ENCODE measurements at places on chromosomes 1 and 21.

- DNase-seq, result no peak
Observed at GRCh38 chr1:56285554-56286402, 293.6 kb downstream of the PLPP3 start.

DNA sequence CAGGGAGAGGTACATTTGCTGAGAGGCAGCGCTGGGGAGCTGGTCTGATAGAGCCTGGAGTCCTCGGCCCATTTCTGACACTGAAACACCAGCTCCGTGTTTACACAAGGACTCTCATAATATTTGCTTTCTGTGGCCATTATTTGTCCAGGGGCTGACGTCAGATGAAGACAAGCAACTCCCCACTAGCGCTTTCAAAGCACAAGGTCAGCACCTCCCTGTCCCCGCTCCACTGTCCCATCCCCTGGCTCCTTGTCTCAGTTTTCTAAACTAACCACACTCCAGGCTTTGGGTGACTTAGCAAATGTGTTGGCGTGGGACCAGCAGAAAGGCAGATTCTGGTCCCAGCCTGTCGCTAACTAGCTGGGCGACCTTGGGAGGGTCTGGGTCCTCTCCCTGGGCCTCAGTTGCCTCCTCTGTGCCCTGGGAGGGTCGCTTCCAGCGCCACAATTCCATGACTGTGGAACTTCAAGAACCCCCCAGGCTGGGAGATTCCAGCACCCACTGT is 37.4 kb upstream of the ZBTB40 start:
- DNase-seq, result peak; percentile 56

GRCh38 chr1:110111081-110111480 is 1.2 kb upstream of the UBL4B start:
- DNase-seq, result no peak

- DNase-seq, result no peak
Observed at GRCh38 chr1:34060901-34061415, 104.1 kb downstream of the CSMD2 start.

DNA sequence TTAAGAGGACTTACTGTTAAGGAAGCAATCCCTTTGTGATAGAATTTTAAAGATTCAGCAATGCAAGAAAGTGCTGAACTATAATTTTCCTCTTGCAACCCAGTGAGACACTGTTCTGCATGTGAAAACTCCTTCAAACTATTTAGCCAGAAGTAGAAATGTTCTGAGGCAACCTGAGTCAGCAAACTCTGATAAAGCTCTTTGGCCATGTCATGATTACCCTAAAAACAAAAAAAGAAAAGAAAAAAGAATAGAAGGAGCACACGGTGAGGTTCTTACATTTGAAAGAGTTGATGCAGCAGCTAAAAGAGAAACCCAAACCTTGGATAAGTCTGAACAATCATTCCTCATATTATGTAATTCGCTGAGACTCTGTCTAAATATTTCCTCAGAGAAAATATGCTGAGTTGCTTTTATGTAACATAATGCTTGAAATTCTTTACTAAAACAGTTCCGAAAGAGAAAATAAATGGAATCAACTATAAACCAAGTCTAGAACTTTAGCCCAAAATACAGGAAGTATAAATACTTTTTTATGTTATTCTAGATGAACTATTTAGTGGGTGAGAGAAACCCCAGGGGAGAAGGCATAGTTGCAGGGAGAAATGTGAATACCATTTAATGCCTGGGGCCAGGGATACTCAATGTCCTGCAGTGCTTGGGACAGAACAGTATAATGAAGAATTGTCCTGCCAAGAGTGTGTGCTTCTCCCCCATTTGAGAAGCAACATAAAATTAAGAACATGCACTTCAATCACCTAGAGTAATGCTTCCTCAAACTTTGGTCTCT is 60.0 kb downstream of the INTS7 start:
- DNase-seq, result no peak

- DNase-seq, result peak; percentile 61
Observed at GRCh38 chr1:3366126-3367051, 88.1 kb upstream of the ARHGEF16 start.

DNA sequence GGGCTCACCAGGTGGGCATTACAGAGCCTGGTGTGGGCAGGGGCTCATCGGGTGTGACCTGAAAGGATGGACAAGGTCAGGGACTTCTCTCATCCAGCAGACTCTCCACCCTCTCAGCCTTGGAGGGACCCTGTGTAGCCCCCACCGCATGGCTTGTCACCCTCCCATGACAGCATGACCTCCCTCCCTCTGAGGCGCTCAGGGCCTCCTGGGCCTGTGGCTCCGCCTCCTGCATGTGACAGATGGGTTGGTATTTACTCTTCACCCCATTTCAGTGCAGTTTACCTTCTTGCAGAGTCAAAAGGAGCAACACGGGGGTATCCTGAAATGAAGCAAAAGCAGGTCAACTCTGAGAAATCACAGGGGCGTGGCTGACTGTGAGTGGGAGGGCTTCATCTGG is 298.6 kb upstream of the AJAP1 start:
- no peak for DNase-seq

DNA sequence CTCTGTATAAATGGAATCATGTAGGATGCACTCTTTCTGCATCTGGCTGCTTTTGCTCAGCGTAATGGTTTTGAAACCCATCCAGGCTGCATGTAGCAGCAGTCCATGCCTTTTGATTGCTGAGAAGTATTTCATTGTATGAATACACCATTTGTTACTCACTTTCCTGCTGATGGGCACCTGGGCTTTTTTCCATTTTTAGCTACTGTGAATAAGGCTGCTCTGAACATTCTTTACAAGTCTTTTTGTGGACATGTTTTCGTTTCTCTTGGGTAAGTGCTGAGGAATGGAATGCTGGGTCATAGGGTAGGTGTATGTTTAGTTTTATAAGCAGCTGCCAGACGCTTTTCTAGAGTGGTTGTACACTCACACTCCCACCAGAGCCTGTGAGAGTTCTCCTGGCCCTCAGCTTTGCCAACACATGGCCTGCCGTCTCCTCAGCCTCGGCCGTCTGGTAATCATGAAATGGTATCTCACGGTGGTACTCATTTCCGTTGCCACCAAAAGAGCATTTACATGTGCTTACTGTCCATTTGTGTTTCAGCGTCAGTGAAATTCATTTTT is 22.7 kb downstream of the SLX9 start:
- no peak for DNase-seq

GRCh38 chr1:225418059-225418458 is 9.8 kb downstream of the LBR start:
- no peak for DNase-seq

- DNase-seq, result peak; percentile 11
Observed at GRCh38 chr1:97137862-97138514, 416.4 kb downstream of the PTBP2 start.

GRCh38 chr1:15225461-15225860 is 21.6 kb upstream of the FHAD1 start:
- DNase-seq, result no peak

- no peak for DNase-seq
Observed at GRCh38 chr1:47675047-47675675, 237.3 kb downstream of the FOXD2 start.

DNA sequence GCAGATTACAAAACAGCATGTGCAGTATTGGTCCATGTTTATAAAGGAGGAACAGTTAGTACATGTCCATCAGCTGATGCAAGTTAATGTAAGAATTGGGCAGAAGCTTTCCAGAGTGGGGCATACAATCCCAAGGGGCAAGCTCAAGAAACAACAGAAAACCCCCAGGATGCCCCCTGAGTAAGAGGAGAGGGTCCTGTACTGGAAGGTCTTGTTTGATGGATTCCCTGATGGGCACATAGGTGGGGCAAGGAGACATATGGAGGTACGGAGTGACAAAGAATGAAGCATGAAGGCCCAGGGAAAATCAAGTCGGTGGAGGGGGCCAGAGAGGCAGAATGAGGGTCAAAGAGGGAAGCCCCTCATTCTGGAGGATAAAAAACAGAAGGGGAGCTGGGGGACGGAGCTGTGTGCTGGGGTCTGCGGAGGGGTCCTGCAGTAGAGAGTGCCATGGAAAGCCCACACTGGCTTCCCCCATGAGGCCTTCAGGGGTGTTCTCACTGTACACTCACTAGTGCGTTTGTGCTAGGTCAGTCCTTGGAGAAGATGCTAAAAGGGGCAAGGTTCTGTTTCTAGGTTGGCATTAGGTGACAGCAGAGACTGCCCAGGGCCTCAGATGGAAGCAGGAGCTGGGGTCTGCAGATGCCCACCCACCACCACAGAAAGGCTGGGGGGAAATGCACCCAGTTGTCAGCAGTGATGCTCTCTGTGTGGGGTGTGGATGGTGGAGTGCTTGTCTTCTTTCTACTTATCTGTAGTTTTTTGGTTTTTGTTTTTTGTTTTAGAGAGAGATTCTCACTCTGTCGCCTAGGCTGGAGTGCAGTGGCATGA is 12.5 kb upstream of the MATN1 start:
- no peak for DNase-seq

DNA sequence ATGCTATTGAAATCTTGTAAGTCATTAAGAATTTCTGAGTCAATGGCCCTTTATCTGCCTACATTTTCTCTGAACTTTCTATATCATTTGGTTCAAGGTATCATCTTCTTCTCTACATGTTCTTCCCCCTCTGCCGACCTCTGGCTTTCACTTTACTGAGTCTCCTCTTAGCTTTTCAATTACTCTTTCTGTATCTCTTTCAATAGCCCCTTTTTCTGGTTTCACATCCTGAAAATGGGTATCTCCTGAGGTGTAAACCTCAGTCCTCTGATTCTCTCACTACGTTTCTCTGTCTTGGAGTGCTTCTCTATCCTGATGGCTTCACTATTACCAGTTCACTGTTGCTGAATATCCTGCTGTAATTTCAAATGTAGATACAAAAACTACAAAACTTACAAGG is 98.9 kb downstream of the LYST start:
- no peak for DNase-seq

DNA sequence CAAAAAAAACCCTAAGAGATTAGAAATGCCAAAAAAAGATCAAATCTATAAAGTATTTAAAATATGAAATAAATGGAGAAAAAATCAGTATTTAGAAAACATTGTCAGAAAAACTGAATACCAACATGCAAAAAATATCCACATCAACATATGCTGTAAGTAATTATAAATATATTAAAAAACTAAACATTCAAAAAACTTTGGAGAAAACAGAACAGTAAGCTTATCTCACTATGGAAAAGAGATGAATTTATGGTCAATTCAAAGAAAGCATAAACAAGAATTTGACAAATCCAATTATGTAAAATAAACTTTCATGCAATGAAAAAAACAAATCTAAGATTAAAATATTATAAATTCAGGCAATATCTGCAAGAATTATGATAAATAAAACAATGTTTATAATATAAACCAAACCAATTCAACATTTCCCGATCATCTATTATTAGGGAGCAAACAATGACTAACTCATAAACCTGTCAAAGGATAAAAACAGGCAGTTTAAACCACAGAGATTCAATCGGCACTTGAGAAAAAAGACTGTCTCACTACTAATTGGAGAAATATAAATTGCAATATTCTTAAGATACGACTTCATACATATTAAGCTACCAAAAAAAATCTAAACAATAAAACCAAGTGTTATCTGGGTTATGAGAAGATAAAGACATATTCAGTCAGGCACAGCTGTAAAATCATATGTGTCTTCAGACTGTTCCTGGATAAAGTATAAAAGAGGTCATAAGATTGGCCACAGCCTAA is 21.8 kb downstream of the EYA3 start:
- no peak for DNase-seq

GRCh38 chr1:29290414-29290985 is 54.2 kb downstream of the PTPRU start:
- no peak for DNase-seq

DNA sequence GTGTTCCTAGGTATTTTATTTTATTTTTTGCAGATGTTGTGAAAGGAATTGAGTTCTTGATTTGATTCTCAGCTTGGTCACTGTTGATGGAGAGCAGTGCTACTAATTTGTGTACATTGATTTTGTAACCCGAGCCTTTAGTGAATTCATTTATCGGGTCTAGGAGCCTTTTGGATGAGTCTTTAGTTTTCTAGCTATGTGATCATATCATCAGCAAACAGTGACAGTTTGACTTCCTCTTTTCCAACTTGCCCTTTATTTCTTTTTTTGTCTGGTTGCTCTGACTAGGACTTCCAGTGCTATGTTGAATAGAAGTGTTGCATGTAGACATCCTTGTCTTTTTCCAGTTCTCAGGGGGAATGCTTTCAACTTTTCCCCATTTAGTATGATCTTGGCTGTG is 138.9 kb downstream of the LHX8 start:
- no peak for DNase-seq

- DNase-seq, result no peak
Observed at GRCh38 chr1:35886577-35887431, 3.8 kb downstream of the AGO1 start.

GRCh38 chr21:14736162-14736561 is 190.0 kb upstream of the SAMSN1 start:
- DNase-seq, result no peak

DNA sequence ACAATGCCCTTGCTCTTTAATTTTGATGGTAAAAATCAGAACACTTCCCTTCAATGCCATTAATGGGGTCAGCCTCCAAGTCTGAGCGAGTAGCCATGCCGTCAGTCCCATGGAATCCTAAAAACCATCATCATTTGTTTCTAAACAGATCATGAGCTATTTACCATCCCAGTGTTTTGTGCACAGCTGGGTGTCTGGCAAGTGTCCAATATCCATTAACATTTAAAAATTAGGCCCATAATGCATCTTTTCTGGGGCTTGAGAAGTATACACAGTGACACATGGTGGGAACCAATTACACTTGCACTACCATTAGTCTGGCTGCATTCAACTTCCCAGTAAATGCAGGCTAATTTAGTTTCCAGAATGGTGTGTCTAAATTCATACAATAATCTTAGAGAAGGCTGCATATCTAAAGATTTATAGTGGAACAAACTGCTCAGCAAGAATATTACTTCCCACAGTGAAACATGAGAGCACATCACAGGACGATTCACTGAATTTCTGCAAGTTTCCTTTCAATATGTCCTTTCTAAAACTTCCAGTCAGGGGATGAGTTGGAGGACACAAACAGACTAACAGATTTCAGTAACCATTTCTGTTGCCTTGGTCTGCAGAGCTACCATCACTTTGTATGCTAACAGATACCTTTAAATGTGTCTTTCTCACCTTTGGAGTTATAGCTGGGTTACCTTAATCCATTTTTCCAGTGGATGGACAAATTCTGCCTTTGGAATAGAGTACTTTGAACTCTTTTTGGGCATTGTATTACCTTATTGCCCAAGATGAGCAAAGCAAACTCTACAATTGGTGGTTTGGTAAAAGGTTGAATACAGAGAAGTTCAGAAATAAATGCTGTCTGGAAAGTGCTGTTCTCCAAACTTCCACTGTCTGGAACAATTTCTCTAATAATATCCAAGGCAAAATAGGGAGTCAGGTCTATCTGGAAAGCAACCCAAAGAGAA is 258.0 kb downstream of the PTBP2 start:
- no peak for DNase-seq

- no peak for DNase-seq
Observed at GRCh38 chr1:44713321-44713781, 17.6 kb downstream of the RNU5D-1 start.

DNA sequence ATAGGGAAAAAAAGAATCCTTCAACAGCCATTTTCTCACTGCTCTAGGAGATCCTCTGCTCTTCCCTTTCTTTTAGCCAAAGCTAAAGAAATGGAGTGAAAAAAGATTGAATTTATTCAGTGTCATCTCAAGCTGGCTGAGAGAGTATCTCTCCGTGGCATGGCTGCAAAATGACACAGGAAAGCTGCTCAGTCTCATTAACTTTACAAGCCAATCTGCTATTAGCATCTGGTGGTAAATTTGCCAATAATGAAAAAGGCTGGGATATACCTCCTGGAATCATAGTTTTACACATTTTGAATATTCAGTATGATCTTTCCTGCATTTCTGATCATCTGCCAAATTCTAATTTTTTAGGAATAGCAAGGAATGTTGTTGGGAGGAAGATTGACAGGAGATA is 176.8 kb upstream of the CHRM3 start:
- no peak for DNase-seq

GRCh38 chr1:119732465-119733168 is 20.9 kb downstream of the PHGDH start:
- DNase-seq, result no peak
